ENCODE measurements at places on chromosomes 13 and 19.

GRCh38 chr19:55058781-55059610, 4.0 kb downstream of the RDH13 start:
- DNase-seq: no peak

DNA sequence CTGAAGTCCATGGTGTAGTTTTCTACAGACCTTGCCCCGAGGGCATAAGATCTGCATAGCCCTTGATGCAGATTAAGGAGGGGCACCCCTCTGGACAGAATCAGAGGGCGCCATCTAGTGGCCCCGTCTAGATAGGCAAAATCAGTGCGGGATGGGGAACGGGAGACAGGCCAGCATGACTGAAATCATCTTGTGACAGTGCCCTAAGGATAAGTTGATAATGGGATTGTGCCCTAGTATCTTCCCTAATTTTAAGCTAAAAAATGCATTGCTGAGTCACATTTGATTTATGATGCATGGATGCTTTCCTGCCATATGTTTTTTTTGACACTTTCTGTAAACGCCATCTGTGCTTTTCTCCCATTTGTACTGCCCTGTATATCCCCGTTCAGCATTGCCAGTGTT, 19.0 kb upstream of the GPI start:
- DNase-seq: peak; percentile 81

GRCh38 chr13:113103646-113104045, 1.9 kb upstream of the F7 start:
- no peak for DNase-seq

- no peak for DNase-seq
These were observed 41.3 kb upstream of the NPAS1 start for GRCh38 chr19:46978171-46978869.

DNA sequence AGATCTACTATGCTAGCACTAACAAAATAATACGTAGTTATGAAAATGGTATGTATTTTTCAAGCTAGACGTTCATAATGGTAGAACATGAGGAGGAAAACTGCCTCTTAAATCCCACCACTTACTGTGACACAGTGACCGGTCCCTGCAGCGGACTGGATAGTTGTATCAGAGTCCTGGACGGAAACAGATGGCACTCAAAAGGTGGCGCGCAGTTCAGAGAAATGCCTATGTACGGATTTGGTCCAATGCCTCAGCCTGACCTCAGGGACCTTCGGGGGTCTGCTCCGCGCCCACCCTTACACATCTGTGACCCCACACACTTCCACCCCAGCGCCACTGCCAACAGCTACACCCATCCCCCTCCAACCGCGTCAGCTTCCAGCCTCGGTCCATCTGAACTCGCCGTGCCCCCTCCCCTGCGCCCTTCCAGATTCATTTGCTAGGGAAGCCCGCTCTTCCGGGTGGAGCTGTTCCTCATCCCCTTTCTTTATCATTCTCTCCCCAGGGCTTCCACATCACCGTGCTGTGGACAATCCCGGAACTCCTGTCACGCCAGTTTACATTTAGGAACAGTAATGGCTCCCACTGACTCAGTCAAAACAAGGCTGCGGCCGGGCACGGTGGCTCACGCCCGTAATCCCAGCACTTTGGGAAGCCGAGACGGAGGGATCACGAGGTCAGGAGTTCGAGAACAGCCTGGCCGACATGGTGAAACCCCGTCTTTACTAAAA, 792 bp upstream of the LENG8 start:
- no peak for DNase-seq

DNA sequence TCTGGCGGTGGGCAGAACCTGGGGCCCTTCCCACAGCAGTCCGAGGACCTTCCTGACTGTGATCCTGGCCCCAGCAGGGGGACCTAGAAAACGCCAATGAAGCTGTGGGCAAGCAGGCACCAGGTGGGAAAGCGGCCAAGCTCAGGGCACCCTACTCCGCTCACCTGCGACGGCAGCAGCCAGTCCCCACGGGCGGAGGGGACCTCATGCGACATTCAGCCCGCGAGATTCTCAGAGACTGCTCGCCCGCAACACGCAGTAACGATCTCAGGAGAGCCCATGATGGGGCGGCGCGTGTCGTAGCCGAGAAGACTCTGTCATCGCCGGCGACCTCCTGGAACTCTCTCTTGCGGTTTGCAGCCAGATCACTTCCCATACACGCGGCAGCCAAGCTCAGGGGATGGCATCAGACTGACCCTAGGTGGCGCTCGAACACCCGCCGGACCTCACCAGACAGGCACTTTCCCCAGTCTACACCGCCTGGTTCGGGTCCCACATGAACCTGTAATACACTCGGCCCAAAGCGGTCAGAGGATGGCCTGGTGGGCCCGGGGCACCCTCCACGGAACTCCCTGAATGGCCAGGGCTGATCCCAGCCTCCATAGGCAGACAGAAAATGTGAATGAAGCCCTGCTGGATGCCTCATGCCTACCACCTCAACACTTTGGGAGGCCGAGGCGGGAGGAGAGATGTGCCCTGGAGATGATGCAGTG, 26.5 kb downstream of the MAN2B1 start:
- peak; percentile 91 for DNase-seq

DNA sequence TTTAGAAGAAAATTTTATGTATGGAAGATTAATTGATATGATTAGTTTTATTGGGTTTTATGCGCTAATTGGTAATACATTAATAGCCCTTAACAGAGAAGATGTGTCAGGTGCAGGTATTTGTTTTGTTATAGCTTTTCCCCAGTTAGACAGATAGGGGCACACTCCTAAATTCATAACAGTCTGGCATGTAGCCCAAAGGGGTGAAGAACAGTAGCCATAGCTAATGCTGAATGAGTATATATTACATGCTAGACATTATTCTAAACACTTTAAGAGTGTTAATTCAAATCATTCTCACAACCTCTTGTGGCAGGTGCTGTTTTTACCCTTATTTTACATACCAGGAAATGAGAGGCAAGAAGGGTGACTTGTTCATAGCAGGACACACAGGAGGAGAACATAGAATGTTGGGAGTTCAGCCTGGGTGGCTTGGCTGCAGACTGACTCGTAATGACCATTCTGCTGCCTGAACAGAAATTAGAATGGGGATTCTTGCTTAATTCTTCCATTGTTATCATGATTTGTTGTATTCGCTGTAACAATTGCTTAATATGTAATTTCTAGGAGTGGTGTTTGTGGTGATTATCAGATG, 20.1 kb downstream of the PCCA start:
- no peak for DNase-seq

GRCh38 chr19:18733196-18733647, 49.7 kb downstream of the CRTC1 start:
- no peak for DNase-seq

DNA sequence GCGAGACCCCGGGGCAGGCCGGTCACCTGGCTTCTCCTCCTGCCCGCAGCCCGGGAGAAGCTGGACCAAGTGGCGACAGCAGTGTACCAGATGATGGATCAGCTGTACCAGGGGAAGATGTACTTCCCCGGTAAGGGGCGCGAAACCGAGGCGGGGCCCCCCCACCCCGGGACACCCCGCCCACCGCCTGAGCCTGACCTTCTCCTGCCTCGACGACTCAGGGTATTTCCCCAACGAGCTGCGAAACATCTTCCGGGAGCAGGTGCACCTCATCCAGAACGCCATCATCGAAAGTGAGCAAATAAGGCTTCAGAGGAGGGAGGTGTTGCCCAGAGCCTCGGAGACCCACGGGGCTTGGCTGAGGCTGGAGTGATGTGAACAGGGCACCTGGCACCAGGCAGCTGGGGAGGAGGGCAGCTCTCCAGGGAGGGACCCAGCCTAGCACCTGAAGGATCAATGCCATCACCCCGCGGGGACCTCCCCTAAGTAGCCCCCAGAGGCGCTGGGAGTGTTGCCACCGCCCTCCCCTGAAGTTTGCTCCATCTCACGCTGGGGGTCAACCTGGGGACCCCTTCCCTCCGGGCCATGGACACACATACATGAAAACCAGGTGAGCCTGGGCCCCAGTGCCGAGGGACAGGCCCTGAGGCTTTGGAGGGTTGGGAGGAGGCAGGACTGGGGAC, 629 bp downstream of the IZUMO4 start:
- DNase-seq: peak; percentile 77

- DNase-seq: no peak
These were observed 118.3 kb downstream of the USP12 start for GRCh38 chr13:27053210-27053884.

GRCh38 chr13:61021838-61022237, 393.8 kb downstream of the PCDH20 start:
- DNase-seq: no peak

GRCh38 chr13:50884265-50884664, 25.3 kb upstream of the RNASEH2B start:
- DNase-seq: no peak

- DNase-seq: no peak
These were observed 163.6 kb downstream of the SPRY2 start for GRCh38 chr13:80177327-80177726.

- DNase-seq: peak; percentile 68
These were observed 19.9 kb downstream of the TINCR start for GRCh38 chr19:5547881-5548280.

DNA sequence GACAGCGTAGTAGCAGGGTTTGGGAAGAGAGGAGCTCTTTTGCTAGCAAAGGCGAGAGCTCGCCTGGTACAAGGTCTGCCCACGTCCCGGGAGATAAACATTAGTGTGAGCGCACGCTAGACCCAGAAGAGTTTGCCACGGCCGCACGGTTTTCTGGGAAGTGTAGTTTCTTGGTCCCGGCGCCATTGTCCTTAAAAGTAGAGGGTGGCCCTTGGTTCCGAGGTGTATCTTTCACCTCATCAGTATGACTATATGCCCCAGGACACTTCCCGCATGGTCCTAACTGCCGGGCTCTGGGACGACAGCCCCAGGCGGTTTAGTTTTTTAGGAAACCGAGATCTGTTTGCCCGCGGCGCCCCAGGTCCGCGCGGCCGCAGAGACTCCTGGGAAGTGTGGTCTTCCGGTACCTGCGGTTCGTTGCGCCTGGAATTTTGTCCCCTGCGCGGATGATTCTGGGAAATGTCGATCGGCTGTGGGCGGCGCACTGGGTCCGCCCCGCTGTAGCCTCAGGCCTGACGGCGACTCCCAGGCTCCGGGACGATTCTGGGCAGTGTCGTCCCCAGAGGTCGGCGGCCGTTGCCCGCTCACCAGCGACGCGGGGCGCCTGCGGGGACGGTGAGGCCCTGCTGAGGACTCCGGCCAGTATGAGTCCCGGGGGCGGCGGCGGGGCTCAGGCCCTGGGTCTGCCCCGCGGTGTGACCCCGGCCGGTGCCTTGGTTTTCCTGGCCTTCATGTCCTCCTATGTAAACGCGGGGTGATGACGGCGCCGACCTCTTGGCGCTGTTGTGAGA, at the start of gene ZNF181:
ZNF181 (plus strand) TSS at position 498 of the 791 bp plus-strand sequence. CDS start 795 bp downstream, outside the sequence.
- DNase-seq: peak; percentile 88

DNA sequence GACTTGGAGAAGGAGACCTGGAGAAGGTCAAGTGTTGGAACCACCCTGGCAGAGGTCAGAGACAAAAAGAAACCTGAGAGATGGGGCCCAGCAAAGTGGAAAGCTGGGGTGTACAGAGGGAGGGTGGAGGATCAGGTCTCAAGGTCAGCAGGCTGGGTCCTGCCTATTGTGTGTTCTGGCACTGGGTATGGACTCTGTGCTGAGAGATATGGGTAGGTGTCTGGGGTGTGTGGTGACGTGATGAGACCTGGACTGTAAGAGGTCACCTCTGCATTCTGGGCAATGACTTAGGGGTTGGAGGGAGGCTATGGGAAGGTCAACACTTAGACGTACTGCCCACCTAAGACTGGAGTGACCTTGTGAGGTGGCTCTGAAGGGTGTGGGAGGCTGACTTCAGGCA, 88.1 kb downstream of the SCGB2B2 start:
- DNase-seq: peak; percentile 6

GRCh38 chr13:43431841-43432240, 354.9 kb downstream of the ENOX1 start:
- no peak for DNase-seq

DNA sequence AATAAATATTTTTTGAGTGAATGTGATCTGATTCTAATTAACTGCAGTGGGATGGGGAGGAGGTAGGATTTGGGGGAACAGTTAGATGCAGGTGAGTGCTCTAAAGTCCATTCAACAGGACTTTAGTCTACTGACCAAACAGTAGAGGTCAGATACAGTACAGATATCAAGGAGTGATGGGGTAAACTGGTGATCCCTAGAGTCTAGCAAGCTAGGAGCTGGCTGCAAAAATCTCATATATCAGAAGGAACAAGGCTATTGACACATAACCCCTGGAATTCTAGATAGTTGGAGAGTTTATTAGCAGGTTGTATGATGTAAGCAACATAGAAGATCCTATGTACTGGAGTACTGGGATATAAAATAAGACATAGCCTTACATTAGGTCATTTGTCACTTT, 131.6 kb downstream of the HS6ST3 start:
- DNase-seq: no peak

GRCh38 chr19:55379174-55379573, 2.5 kb downstream of the TMEM190 start:
- no peak for DNase-seq

GRCh38 chr13:98490866-98491265, 86.0 kb downstream of the STK24 start:
- no peak for DNase-seq

DNA sequence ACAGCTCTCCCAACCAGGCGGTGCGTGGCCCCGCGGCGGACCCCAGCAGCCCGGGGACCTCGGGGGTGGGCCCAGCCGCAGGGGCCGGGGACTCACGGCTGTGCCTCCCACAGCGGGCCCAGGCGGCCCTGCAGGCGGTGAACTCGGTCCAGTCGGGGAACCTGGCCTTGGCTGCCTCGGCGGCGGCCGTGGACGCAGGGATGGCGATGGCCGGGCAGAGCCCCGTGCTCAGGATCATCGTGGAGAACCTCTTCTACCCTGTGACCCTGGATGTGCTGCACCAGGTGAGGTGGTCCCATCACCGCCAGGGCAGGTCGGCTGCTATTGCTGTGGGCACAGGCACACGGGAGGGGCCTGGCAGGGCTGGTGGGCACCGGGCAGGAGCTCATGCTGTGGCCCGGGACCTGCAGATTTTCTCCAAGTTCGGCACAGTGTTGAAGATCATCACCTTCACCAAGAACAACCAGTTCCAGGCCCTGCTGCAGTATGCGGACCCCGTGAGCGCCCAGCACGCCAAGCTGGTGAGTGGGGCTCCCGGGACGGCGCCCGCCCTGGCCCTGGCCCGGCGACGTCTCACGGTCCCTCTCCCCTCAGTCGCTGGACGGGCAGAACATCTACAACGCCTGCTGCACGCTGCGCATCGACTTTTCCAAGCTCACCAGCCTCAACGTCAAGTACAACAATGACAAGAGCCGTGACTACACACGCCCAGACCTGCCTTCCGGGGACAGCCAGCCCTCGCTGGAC, 7.3 kb downstream of the PTBP1 start:
- DNase-seq: no peak

DNA sequence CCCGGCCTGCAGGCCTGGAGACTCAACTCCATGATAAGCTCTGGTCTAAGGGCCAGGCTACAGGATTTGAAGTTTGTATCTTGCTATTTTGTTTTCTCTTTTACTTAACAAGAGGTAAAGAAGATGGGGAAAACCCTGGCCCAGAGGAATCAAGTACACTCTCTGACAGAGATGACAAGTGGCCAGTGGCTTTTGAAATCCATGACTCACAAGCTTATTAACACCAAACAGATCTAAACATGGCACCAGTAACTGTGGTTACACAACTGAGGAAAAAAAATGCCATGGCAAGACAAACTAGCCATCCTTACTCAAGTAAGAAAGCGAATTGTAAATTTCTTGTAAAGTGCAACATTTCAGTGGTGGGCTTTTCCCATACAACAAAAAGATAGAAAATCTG, 72.6 kb upstream of the SERTM1 start:
- DNase-seq: no peak

Data from GM13976 (cell line).